ENCODE measurements at places on chromosomes 4 and X.

DNA sequence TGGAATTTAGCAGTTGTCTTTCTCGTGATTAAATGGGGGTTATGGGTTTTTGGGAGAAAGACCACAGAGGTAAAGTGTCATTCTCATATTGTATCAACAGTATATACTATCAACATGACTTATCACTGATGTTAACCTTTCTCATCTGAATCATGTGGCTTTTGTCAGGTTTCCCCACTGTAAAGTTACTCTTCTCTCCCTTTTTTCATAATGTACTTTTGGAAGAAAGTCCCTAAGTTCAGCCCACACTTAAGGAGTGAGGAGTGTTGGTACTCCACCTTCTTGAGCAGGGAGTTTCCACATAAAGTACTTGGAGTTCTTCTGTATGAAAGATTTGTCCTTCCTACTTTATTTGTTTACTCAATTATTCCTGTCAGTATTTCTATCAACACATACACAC is 169.9 kb downstream of the ZNF330 start:
- no peak for DNase-seq

- DNase-seq, result no peak
Measured at GRCh38 chr4:31674313-31674947, 954.3 kb downstream of the PCDH7 start.

GRCh38 chrX:11351375-11352295 is 58.4 kb downstream of the AMELX start:
- no peak for DNase-seq

DNA sequence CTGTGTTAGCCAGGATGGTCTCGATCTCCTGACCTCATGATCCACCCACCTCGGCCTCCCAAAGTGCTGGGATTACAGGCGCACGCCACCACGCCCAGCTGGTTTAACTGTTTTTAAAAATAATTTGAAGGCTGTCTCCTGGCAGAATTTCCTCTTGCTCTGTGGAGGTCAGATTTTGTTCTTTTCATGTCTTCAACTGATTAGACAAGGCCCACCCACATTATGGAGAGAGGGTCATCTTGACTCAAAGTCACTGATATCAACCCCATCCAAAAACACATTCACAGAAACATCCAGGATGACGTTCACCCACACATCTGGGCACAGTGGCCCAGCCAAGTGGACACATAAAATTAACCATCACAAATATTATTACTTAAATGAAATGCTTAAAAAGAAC is 365.4 kb downstream of the DHRSX start:
- no peak for DNase-seq

GRCh38 chr4:2302387-2303119 is 40.6 kb upstream of the MXD4 start:
- no peak for DNase-seq

All from CD4-positive, alpha-beta T cell treated with Interleukin-10 for 1 hour (primary cell).